ENCODE measurements at places on chromosomes 2 and 18.

DNA sequence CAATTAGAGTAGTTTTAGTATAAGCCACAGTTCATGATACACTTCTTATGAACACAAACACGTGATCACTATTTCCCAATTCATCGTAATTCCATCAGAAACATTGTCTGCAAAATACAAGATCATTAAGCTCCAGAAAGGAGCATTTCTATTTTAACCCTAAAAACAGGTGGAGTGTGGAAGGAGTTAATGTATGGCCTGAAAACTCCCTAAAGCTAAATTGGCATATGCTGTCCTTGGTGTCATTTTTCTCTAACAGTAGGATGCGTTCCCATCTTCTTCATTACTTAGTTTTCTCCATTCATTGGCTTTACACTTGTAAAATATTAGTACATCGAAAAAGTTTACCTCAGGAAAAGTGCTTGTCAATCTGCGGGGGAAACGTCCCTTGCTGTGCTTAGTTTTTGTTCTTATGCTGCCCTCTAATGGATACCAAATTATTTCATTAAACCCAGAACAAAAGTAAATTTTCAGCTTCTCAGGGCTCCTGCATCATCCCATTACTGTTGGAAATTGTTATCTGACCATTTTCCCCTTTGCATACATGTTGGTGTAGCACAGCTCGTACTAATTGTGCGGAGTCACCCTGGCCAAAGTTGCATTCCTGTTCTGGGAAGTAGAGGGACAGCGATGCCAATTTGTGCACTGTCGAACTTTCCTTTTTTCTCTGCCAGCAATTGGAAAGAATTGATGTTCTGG, 153.4 kb downstream of the GPD2 start:
- DNase-seq, result peak; percentile 45

GRCh38 chr2:5748946-5749345, 56.8 kb downstream of the SOX11 start:
- DNase-seq, result no peak

DNA sequence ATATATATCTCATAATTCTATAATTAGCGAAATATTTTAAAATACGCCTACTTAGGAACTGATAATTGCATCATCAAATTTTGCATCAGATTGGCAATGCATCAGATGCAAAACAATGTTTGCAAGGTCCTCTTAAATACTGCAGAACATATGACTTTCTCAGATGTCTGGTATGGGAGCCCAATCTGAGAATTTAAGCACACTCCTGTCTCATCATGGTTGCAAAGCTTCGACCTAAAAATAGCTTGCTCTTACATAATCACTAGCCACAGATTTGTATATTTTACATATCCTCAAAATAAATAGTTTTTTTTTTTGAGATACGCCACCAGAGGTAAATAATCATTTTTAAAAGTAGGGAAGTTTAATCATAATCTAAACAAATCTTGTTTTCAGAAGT, 123.2 kb downstream of the CABYR start:
- peak; percentile 22 for DNase-seq

DNA sequence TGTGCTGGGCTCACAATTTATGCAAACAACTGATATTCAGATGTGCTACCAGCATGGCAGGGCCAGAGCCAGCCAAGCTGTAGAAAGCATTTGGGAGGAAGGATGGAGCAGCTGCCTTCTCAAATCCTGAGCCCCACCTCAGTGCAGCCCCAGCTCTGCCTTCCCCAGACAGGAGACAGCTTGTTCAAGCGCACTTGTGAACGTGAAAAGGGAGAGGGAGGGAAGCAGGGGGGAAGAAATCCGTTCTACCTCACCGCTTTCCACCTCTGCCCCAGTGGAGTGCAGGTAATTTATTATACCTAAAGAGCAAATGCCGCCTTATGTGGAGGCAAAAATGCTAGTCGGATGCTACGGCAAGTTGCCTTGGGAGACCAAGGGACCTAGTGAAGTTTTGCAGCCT, 66.0 kb upstream of the SLC14A2 start:
- no peak for DNase-seq

GRCh38 chr2:197300139-197300538, 10.4 kb downstream of the ANKRD44 start:
- no peak for DNase-seq

DNA sequence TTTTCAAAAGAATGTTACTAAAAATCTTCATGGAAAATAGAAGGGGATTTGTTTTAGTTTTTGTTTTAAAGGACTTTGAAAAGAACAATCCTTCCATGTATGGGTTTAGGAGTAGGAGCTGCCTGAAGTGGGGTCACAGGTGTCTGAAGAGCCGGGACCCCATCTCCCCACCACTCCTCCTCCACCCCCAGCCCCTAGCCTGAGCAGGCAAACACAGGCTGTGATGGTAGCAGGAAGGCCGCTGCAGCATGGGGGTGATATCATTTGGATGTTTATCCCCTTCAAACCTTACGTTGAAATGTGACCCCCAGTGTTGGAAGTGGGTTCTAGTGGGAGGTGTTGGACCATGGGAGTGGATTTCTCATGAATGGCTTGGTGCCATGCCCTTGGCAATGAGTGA, 93.0 kb downstream of the ZBTB7C start:
- no peak for DNase-seq

DNA sequence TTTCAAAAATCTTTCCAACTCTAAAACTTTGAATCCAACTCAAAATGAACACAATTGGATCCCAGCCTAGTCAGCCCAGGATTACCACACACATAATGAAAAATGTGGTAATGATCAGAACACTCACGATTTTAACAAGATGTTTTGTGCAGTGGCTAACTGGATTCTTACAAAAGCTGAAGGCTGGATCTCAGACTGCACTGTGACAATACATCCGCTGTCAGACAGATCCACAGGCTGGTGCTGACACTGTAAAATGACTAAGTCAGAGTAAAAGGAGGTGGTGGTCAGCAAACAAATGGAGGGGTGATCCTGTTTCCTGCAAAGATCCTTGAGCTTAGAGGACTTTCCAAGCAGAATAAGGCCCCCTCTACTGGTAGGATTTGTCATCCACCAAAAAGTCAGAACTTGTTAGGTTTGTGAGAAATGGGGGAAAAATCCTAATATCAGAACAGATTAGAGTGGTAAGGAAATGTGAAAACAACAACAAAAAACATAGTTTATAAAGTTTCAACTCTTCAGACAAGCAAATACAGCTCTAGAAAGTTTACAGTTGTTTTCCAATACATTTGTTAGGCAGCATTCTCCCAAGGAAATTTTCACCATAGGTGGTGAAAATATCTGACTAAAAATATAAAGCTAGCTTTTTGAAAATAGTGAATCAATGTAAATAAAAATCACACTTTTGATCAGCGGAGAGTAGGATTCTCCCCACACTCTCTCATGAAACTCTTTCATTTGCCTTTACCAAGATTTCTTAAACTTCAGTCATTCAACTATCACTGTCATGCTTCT, 211.9 kb downstream of the AGPS start:
- peak; percentile 77 for DNase-seq

GRCh38 chr2:65443509-65444186, 11.2 kb upstream of the SPRED2 start:
- peak; percentile 34 for DNase-seq

GRCh38 chr2:71064754-71065621, 3.5 kb upstream of the NAGK start:
- no peak for DNase-seq

DNA sequence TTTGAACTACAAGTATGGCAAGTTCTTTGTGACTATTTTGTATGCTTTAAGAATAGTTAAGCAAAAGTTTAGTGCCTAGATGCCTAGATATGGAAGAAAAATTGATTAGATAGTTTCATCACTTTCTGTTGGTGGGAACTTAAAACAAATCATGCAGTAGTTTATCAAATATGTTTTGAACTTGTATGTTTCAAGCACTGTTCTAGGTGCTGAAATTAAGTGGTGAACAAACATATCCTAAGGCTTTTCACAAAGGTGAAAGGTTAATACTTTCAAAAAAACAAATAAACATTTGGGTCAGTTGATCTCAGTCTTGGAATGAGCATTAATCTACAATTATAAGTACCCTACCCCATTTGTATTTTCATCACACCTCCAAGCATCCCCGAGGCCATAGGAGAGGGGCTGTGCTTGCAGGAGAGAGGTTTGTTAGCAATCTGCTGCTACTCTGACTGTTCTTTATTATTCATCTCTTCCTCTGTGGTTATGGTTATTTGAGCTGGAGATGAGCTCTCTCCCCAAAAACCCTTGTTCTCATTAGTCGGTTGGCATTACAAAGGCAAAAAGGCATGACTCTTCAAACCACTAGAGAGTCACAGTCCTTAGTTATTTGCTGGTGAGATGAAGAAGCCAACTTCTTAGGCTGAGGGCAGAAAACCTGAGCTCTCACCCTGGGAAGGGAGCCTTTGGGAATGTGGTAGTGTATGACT, 103.9 kb upstream of the FHL2 start:
- DNase-seq, result peak; percentile 47

- peak; percentile 82 for DNase-seq
These were observed 1.0 kb upstream of the NFATC1 start for GRCh38 chr18:79394534-79395307.

GRCh38 chr2:166357068-166357949, 18.4 kb downstream of the SCN9A start:
- DNase-seq, result no peak

DNA sequence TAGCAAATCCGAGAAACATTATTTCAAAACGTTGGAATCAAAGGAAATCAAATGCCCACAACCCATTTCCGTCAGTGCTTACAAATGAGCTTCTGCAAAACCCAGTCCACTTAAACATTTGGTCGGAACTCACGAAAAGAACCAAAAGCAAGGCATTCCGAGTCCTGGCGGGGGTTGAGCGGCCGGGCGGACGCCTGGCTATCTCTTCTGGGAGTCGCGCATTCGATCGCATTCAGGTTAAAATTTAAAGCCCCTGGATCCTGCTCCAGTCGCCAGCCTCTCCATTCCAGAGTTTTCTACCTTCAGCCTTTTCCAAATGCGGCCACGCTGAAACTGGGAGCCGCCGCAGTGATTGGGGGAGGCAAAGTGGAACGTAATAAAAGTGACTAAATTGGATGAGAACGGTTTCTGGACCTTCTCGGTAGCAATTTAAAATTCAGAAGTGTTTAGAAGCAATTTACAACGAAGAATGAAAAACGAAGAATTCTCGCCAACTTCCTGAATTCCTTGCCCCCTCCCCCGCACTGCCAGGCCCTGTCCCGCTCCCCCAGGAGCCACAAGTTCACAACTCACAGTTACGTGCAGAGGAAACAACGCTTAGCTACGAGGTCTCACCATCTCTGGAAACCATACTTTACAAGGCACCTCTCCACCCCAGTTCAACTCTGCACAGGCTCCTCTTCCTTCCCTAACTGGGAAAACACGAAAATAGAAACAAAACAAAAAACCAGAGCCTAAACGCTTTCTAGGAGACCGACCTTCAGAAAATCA, 1.7 kb upstream of the GATA6 start:
- DNase-seq, result peak; percentile 50

- DNase-seq, result no peak
These were observed 686.5 kb upstream of the CDH2 start for GRCh38 chr18:28863396-28863795.

- DNase-seq, result no peak
These were observed 43.5 kb downstream of the SCN1A start for GRCh38 chr2:166084301-166084700.

DNA sequence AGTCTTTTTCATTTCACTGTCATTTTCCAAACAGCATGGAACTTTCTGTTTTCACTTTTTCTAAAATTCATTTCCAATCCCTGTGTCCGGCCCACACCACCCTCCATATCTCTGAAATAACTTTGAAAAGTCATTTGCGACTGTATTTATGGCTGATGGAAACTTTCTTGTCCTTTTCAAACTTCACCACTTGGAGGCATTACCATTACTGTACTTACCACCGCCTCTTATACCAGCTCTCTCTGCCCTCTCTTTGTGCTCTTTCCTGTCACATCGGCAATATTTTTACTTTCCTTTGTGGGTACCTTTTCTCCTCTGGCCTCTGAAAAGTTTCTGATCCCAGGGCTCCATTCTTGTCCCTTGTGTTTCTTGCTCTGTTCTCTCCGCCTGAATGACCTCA, 39.5 kb upstream of the IL1RL1 start:
- DNase-seq, result no peak

DNA sequence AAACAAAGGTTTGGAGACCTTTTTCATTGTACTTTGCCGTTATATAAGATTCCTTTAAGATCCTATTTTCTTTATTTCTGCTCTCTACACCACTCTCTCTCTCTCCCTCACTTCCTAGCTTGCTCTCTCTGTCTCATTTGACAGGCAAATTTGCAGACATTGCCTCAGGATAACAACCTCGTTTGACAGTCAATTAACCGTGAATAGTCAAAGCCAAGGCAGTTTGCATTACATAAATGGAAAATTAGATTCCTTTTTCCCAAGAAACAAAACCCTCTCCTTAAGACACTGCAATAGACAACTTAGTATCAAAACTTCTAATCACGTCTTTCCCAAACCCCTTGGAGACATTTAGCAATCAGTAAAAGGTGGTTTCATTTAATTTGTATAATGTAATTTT, 7.4 kb downstream of the SKOR2 start:
- no peak for DNase-seq

All from fibroblast of skin of right biceps (primary cell).